ENCODE measurements at places on chromosomes 1 and 21. TPM values are rescaled to one million over a fixed set of nuclear protein-coding genes. Genes with fewer than 3 reads are reported as not detected.

The CFAP57 gene
- not detected for polyA plus RNA-seq

The LCE2C gene
- not detected for polyA plus RNA-seq

The SLC35E2B gene
- 45.1 TPM for polyA plus RNA-seq

The CELA3A gene
- not detected for polyA plus RNA-seq

The SLC25A34 gene
- polyA plus RNA-seq, result 0.30 TPM

The TMPRSS2 gene
- polyA plus RNA-seq, result not detected

The MLLT11 gene
- 7.5 TPM for polyA plus RNA-seq

The IL6R gene
- polyA plus RNA-seq, result 28.4 TPM

The SPSB1 gene
- 1.7 TPM for polyA plus RNA-seq

The CATSPERE gene
- 0.61 TPM for polyA plus RNA-seq

The CFHR3 gene
- not detected for polyA plus RNA-seq

The TMEM61 gene
- not detected for polyA plus RNA-seq

All from naive thymus-derived CD8-positive, alpha-beta T cell (primary cell).